Activated B cell treated with CpG ODN at 0.5 μM for 24 hours (primary cell): ENCODE measurements at places on chromosomes 1 and 21.

GRCh38 chr1:7785108-7785507 is 1.0 kb downstream of the PER3 start:
- no peak for DNase-seq

- DNase-seq, result no peak
Observed at GRCh38 chr1:3902571-3903091, 2.6 kb upstream of the C1orf174 start.

DNA sequence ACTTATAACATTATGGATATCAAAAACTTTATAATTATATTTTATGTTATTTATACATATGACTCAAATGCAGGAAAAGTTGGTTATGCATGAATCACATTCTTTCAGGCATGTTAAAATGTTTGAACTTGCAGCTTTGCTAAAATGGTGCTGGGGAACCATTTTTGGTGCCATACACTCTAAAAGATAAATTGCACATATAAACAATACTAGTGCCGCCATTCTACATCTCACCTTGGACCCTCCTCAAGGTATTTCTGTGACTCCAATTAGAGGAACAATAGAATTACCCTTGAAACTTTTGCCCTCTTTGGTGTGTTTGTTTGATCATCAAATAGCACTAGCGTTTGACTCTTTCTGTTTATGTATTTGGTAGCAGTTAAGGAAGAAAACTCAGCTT is 997 bp downstream of the PRKACB start:
- no peak for DNase-seq

- no peak for DNase-seq
Observed at GRCh38 chr1:194055536-194055935, 869.1 kb upstream of the B3GALT2 start.

GRCh38 chr1:199995096-199995685 is 32.3 kb upstream of the NR5A2 start:
- no peak for DNase-seq

- no peak for DNase-seq
Observed at GRCh38 chr1:56019472-56019871, 559.9 kb downstream of the PLPP3 start.

DNA sequence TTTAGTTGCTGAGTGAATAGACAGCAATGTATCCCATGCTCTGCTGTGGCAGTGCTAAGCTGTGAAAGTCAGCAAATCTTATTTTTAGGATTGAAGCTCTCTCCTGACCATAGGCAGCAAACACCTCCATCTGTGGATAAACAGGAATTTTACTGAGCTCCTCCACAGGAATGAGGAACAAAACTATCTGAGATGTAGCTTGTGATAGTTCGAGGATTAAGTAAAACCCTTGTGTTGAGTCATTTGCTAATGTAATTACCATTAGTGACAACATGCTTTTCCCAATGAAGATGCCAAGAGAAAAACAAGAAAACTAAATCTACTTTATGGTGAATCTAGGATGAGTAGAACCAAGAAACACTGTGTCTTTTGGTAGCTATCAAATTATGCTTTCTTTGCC is 122.7 kb downstream of the CLEC20A start:
- no peak for DNase-seq

- DNase-seq, result peak; percentile 73
Observed at GRCh38 chr1:201481761-201482493, 12.9 kb upstream of the PHLDA3 start.

DNA sequence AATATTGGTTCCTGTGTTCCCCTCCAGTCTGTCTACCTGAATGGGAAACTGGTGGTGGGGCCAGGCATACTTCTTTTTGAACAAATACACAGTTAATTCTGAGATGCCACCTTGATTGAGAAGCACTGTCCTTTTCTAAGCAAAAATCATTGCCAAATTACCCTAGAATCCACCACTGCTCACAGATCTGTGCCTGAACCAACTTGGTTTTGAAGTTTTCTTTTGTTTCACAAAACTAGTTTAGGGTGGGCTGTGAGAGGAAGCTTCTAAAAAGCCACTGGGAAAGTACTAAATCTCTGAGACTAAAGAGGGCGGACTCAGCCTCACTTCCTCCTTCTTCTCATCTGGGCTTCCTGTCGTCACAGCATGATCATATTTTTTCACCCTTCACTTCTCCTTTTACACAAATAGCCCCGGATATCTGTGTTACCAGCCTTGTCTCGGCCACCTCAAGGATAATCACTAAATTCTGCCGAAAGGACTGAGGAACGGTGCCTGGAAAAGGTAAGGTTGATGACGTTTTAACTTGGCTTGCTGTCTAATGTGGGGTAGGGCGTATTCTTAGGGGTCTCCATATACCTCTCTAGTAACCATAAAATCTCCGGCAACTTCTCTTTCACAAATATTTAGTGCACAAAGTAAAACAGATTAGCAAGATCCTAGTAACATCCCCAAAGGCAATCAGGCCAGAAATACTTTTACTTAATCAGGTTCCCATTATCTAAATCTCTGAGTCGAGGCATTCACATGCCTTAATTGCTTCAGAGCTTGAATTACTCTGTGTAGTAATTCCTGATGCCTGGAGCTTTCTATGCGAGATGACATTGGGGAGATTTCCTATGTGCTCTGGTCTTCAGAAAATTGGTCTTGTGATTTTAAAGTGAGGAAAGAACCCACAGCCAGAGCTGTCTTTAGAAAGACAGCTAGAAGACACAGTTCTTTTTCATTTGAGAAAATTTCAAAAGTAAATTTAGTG is at the start of gene CD53:
Gene CD53 (plus strand): TSS at position 404 of the 976 bp plus-strand sequence. CDS start 18,261 bp downstream, outside the sequence.
- DNase-seq, result peak; percentile 27

DNA sequence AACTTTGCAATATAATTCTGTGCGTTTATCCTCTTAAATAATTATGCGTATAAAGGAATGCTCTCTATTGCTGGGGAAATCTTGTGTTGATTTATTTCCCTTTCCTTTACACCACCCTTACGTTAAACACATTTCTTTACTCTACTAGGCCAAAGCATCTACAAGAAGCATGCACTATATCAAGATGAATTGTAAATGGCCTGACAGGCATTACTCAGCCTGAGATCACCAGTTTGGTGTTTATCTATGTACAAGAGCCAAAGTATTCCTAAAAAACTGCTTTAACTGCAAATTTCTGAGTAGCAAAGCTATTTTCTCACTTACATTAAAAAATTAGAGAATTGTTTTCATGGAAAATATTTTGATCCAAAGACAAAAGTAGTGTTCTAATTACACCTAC is 114.8 kb downstream of the TYW3 start:
- DNase-seq, result no peak

- DNase-seq, result no peak
Observed at GRCh38 chr1:175466556-175466955, 274.0 kb upstream of the KIAA0040 start.

DNA sequence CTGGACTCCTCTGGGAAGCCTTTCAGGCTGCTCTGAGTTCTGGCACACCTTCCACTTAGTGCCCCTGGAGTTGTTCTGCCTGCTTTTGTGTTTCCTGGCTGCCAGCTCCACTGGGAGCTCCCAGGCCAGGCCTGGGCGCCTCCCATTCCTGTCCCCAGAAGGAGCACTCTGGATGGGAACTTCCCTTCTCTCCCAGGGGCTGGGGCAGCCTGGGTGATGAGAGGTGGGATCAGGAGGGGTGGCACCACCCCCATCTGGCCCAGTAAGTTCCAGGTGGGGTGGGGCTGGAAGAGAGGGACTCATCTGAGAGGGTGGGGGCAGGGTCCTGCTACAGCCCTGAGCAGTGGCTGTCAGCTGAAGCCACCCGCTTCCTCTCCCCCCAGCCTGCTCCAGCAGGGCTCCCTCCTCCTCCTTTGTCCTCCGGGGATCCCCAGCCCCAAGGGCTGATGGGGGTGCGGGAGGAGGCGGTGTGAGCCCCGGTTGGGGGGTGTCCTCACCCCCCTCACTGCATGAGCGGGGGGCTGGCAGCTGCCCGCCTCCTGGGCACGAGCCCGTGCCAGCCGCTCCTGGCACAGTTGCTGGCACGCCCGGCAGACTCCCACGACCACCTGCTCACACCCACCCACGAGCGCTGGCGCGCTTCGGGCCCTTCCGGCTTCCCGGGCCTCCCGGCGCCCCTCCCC is 4.7 kb downstream of the FOXO6 start:
- no peak for DNase-seq

DNA sequence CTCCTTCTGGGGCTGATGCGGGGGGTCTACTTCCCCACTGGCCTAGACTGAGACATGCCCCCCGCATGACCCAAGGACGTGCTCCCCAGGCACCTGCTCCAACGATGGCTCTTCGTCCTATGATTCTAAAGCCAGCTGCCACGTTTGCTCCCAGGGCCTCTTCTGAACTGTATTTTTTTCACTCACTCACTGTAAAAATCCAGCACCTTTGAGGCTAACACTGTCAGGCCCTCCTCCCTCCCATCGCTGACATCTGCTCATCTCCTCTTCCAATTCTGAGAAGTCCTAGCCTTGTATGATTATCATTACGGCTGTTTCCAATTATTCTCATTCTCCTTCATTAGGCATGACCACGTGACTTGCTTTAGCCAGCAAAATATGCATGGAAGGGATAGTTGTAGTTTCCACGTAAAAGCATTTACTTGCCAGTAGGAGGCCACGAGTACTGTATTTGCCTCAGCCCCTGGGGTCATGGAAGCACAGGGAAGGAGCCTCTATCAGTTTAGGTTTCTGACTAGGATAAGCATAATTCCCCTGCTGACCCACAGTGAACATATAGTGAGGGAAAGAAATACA is 19.1 kb upstream of the EDN2 start:
- DNase-seq, result no peak

GRCh38 chr21:40931197-40931596 is 84.2 kb upstream of the DSCAM start:
- DNase-seq, result no peak

DNA sequence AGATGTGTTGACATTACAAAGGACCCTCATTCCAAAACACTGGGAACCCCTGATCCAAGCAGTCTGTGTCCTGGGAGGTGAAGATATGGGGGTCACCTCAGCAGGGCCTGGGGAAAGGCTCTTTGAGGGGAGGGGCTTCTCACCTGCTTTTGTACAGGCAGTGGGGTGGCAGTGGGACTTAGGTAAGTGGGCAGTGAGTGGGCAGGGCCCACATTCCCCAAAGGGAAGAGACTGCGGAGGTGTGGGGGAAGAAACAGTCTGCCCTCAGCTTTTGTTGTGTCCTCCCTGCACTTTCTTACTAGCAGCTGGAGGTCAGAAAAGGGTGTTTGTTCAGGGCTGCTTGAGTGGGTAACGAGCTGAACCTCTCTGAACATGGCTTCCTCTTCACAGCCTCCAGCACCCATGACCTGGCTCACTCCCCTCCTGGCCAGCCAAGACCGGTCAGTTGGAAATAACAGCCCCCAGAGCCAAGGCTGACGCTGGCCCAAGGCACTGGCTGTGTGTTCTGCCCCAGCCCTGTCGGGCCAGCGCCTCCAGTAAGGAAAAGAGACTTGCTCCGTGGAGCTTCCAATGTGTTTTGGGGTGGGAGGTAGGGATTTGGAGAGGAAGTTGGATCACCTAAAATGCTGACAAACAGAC is 173.5 kb downstream of the PSMG1 start:
- DNase-seq, result no peak

DNA sequence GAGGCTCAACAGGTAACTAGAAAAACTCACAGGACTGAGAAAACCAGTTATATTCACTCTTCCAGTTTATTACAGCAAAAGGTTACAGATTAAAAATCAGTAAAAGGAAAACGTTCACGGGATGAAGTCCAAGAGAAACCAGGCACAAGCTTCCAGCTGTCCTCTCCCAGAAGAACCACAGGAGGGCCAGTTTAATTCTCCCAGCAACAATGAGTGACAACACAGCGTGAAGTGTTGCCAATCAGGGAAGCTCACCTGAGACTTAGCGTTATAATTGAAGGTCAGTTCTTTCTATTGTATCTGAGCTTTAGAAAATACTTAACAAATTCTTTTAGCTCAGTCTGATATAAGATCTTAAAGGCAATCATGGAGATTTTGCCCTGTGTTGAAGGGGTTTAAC is 65.2 kb upstream of the TNR start:
- DNase-seq, result no peak

DNA sequence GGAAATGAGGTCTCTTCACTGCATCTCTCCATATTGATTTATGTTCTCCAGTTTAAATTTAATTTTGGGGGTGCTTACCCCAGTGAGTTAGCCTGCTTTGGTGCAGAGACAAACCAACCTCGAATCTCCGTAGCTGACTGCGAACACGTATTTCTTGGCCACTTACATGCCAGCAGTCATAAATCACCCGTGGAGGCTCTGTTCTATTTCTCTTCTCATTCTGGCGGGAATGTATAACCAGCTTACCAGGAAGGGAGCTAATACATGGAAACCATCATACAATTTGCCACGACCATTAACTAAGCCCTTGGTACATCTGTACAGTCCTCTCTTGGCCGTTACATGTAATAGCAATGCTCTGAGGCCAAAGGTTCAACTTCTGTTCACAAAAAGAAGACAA is 148.0 kb downstream of the PLA2G4A start:
- no peak for DNase-seq
